ENCODE measurements at places on chromosomes 2 and 18.

- no peak for DNase-seq
These were observed 684.6 kb upstream of the SOX11 start for GRCh38 chr2:5007596-5007995.

DNA sequence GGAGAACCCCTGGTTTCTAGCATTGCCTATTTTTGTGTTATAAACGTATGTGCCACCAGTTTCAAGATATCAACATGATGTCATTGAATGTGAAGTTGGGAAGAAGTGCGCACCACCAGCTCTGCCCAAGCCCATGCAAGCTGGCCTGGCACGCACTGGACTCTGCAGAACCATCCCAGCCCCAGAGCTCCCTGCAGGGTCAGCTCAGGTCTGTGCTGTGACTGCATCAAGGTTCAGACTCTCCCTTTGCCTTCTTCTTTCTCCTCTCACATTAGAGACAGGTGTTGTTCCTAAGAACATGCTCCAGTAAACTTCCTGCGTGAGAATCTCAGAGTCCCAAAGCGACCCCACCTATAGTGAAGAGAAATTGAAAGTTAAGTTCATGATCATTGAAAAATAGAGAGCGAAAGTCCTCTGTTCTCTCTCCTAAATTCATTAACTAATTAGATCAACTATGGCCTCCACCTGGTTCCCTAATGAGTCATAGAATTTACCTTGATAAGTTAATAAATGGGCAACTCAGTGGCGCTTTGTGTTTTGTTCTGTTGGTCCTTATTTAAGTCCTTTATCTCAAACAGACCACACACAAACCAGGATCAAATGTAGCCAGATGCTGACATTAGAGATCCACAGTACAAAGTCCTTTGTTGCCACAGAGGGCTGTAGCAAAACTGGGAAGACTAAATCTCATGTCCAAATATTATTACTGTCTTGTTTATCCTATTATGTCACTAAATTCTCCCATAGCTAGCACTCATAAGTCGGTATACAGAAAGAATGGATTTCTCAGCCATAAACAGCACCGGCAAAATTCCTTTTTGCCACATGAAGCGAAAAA, 432.3 kb downstream of the STK39 start:
- DNase-seq = no peak

GRCh38 chr2:132789066-132789465, 119.1 kb upstream of the LYPD1 start:
- DNase-seq = no peak

- no peak for DNase-seq
These were observed 161.4 kb upstream of the GYPC start for GRCh38 chr2:126494593-126494992.

DNA sequence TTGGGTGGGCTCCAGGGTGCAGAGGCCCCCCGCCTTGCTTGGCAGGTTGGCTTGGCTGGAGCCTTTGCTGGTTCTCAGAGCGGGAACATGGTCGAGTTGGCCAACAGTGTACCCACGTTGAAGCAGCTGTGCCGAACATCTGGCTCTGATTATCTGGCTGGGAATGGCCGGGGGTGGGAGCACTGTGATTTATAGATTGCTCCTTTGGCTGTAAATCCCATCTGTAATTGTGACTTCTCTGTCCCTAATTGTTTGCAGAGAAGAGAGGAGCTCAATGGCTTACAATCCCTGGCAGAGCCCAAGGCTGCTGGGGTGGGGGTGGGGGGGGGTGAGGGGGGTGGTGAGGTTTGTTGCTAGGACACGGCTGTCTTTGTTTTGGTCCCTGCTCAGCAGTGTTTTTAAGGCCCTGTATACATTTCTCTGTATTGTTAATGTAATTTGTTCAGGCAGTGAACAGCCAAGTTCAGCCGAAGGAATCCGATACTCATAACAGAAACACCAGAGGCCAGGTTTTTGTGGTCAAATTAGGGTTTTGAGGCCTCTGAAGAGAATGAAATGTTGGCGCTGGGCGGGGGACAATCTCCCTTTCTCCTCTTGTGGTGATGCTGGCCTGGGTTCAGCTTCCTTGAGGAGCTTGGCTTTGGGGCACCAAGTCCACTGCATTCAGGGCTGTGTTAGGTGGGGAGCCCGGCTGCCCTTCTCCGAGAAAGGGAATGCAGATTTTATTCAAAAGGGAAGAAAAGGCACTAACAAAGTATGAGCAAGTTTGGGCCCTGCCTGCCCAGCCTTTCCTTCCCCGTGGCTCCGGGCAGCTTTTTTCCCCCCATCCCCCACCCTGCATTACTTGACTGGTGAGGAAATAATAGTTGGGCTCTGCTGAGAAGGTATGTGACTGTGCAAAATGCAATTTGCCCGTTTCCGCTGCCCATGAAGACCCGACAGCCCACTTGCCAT, 82.5 kb downstream of the TCF7L1 start:
- DNase-seq = no peak

DNA sequence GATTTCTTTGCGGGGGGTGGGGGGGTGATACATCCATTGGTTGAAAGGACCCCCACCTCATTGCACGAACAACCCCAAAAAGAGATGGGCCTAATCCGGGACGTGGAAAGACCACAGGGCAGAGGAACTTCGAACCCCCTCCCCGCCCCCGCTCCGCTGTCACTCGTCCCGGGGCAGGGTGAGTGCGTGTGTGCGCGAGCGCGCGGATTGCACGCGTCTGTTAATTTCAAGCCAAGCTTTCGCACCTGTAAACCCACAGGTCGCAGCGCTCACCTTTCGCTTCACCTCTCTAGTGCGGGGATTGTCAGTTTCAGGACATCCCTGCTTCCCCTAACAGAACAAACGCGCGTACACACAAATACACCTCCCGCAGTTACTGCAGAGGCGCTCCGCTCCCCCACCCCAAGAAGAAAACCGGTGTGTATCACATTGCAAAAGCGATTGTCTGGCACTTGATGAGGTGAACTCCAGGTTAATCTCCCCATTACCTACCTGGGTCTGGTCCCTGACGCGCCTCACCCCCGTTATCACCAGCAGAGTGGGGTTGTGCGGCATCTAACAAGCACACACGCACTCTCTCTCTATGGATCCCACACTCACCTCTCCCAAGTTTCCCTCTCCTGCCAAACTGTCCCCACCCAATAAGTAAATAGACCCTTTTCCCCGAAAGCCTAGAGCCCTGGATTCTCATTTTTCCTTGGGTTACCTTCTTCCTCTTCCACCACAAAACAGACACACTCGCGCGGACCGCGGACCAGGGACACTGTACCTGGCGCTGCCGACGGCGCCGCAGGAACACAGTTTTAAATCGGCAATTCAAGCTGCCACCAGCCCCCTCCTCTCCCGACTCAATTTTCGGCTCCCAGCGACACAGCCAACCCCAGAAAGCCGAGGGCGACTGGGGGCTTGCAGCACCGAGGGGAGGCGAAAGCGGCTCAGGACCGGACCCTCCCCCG, 1.0 kb downstream of the CYP26B1 start:
- no peak for DNase-seq

GRCh38 chr18:25568986-25569385, 217.0 kb upstream of the ZNF521 start:
- no peak for DNase-seq

DNA sequence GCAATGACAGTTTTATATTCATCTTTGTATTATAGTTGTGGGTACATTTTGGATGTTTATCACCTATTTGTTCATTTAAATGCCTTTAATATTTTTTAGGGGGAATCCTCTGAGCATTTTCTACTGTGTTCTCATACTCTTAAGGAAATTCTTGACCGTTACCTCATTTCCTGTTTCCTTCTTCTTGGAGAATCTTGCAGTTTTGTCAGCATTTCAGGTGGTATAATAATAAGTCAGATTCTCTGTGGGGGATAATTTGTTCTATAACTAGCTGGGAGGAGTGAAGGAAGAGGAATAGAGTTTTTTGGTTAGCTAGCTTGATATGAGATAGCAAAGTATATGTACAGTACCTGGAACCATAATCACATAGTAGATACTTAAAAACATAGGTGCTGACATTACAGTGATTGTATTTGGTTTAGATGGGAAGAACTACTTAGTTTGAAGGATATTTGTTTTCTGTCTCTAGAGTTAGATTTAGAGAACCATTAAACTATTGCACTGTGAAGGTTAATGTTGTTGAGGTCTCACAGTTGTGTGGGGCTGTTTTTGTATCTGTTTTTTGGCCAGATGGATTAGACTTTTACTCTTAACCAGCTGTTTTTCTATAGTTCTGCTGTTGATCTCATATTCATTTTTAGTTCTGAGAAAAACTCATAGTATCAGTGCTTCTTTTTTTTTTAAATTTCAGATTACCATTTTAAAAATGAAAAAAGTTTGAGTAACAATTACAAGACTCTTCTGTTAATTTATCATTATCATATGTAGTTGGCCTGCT, 14.2 kb downstream of the MTX2 start:
- no peak for DNase-seq

DNA sequence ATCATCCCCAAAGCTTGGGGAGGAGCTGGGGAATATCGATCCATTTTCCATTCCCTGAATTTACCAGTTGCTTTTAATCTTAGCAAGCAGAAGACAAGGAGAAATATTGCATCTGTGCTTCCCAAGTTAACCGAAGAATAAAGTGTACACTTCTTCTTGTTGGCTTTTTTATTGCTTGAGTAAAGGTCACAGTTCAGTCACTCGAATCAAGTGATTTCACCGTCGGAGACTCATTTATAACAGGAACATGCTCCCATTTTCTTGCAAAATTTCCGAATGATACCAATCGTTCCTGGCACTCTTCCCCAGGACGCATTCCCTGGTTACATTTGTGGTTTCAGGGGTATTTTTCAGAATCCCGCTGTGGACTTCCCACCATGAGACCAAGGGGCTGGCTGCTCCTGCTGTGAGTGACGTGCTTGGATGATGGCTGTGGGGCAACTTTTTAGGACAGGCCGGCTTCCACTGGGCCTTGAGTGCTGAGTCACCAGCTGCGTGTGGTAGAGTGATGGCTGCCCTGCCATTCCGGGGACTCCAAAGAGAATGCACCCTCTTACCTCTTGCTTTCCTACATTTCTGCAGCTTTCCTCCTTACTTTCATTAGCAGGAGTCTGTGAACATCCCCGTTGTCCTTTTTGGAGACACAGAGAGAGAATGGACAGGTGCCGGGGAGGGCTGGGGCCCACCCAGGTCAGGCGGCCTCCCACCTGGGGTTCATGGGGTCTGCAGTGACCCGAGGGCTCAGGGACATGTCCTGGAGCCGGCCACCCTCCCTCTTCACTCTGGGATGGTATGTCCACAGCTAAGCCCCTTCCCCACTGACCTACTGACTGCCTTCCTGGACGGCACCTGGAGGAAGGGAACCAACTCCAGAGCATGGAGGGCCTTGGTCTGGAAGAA, 60.7 kb upstream of the HDAC4 start:
- no peak for DNase-seq

- DNase-seq = no peak
These were observed 34.5 kb downstream of the RBFA start for GRCh38 chr18:80068571-80069272.

- no peak for DNase-seq
These were observed 14.4 kb downstream of the COPS9 start for GRCh38 chr2:240121675-240122074.

DNA sequence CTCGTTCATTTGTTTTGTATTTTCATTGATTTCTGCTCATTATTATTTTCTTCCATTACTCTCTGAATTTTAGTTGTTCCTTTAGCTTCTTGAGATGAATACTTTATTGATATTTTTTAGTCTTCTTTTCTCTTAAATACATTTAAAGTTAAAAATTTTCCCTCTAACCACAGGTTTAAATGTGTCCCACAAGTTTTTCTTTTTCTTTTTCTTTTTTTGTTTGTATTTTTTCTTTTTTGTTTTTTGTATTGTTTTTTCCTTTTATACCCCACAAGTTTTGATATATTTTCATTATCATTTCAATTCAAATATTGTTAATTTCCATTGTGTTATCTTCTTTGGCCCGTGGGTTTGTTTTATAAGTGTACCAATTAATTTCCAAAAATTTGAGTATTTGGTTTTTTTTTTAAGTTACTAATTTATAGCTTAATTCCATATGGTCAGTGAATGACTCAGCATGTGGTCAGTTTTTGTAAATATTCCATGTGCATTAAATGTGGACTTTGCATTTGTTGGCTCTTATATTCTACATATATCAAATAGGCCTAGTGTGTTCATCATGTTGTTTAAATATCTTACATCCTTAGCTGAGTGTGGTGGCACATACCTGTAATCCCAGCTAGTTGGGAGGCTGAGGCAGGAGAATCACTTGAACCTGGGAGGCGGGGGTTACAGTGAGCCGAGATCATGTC, 16.2 kb downstream of the CENPO start:
- no peak for DNase-seq

GRCh38 chr2:131046918-131047652, 46.2 kb downstream of the FAM168B start:
- DNase-seq = no peak

- no peak for DNase-seq
These were observed 94.6 kb downstream of the MC4R start for GRCh38 chr18:60277855-60278480.

GRCh38 chr2:179442206-179442605, 177.6 kb upstream of the SESTD1 start:
- no peak for DNase-seq

DNA sequence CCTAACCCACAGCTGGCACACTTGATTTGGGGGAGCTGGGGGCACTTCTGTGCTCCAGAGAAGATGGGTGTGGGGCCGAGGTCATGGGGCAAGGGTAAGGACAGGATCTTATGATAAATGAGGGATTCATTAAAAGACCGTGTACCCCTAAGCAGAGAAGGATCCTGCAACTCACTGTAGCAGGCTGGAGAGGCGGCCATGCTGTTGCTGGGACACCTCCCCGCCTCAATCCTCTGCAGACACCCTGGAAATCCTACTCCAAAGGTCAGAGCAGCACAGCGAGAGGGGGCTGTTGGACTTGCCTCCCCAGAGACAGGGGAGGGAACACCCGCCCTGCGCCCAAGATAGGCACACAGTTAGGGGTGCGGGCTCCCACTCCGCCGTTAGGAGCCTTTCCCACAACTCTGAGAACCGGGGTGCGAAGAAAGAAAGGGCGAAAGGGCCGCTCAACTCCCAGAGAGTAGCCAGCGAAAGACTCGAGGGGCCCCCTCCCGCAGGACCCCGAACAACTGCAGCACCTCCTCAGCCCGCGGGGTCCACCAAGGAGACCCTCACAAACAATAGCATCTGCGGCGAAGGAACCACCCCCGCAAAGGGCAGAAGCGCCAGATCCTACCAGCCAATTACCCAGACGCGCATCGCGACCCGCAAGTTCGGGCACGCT, 1.4 kb downstream of the PARD6G start:
- DNase-seq = no peak

DNA sequence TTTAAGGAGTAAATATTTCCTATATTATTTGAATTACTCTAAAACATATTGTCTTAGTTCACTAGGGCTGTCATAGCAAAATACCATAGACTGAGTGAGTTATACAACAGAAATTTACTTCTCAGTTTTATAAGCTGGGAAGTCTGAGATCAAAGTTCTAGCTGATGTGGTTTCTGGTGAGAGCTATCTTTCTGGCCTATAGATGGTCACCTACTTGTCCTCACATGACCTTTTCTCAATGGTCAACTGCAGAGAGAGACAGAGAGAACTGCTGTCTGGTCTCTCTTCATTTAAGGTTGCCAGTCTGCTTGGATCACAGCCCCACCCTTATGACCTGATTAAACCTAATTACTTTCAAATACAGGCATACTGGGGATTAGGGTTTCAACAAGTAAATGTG, 490.9 kb downstream of the FBXO15 start:
- DNase-seq = no peak

- DNase-seq = no peak
These were observed 33.1 kb downstream of the KLHL29 start for GRCh38 chr2:23418056-23418455.
